Activated CD4-positive, alpha-beta T cell treated with anti-CD3 and anti-CD28 coated beads for 48 hours (primary cell): ENCODE measurements at places on chromosomes 7 and 10.

GRCh38 chr10:37865957-37866803 is 8.8 kb upstream of the ZNF248 start:
- DNase-seq: no peak

GRCh38 chr10:96280859-96281258 is 9.5 kb upstream of the BLNK start:
- DNase-seq: no peak

DNA sequence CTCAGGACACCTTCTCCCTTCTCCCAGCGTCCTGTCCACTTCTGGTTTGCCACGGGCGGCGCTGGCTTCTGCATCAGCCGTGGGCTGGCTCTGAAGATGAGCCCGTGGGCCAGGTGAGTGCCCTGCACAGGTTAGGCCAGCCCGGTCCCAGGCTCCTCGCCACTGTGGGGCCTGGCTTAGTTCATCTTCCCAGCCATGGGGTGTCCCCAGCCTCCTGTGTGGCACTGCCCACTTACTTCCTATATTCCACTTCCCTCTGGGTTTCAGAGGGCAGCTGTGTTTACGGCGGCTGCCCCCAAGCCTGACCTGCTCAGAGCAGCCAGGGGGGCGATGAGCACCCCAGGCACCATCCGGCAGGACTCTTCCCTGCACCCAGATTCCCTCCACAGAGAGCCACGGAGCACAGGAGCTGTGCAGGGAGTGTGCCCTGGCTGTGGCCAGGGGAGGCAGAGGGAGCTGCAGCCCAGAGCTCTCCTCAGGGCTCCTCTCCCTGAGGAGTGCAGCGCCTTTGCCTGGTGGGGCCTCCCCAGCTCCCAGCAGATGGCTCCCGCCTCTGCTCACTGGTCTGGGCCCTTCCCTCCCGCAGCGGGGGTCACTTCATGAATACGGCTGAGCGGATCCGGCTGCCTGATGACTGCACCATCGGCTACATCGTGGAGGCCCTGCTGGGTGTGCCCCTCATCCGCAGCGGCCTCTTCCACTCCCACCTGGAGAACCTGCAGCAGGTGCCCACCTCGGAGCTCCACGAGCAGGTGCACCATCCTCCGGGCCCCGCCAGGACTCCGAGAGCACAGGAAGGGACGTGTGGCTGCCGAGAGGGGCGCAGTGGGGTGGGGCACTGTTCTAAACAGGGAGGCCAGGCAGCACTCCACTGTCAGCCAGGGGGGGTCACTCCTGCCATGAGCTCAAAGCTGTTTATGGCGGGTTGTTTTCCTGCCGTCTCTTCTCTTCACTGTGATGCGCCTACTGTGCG is 6.4 kb downstream of the LFNG start:
- no peak for DNase-seq

- no peak for DNase-seq
These were observed 134.6 kb downstream of the GRM3 start for GRCh38 chr7:86778271-86778670.

DNA sequence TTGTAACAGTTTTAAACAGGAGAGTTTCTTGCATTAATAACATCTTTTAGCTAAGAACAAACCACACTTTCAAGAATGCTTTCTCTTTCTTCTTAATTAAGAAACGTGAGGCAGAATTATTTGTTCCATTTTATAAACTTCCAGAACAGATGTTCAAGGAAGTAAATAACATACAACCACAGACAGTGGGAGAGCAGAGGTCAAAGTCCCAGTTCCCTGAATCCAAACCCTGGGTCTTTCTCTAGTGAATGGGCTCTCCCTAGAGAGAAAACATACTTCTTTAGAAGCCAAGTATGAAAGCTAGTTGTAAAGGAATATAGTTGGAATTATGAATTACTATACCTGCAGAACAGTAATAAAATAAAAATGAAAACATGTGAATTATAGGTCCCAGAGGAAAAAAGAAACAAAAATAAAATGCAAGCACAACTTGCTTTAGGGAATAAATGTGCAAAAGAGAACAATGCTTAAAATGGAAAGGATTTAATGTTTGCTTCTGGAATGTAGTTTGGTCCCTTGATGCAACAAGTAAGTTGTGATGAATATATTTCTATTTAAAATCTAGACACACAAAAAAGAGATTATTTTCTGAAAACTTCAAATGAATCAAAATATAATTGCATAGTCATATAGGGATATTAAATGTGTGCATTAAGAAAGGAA is 6.0 kb downstream of the OR6B1 start:
- DNase-seq: no peak

- no peak for DNase-seq
These were observed 260.5 kb downstream of the GPAM start for GRCh38 chr10:111923032-111923431.

DNA sequence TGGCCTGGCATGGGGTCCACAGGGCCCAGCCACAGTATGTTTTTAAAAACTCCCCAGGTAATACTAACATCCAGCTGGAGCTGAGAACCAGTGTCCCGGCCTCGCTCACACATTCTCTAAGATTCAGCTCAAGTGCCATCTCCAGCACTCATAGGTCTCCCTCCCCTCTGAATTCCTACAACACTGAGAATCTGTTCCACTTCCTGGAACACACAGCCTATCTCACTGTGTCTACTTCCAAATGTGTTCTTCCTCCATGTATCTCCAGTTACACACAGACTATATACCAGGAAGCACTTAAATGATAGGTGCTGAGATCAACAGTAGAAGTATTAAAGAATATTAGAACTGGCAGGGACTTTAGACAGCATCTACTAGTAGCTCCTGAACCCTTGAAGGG is 10.7 kb downstream of the GOT1 start:
- DNase-seq: no peak

GRCh38 chr7:18177129-18177814 is 149.6 kb upstream of the PRPS1L1 start:
- DNase-seq: no peak

- no peak for DNase-seq
These were observed 761 bp downstream of the KCTD7 start for GRCh38 chr7:66629222-66630062.

DNA sequence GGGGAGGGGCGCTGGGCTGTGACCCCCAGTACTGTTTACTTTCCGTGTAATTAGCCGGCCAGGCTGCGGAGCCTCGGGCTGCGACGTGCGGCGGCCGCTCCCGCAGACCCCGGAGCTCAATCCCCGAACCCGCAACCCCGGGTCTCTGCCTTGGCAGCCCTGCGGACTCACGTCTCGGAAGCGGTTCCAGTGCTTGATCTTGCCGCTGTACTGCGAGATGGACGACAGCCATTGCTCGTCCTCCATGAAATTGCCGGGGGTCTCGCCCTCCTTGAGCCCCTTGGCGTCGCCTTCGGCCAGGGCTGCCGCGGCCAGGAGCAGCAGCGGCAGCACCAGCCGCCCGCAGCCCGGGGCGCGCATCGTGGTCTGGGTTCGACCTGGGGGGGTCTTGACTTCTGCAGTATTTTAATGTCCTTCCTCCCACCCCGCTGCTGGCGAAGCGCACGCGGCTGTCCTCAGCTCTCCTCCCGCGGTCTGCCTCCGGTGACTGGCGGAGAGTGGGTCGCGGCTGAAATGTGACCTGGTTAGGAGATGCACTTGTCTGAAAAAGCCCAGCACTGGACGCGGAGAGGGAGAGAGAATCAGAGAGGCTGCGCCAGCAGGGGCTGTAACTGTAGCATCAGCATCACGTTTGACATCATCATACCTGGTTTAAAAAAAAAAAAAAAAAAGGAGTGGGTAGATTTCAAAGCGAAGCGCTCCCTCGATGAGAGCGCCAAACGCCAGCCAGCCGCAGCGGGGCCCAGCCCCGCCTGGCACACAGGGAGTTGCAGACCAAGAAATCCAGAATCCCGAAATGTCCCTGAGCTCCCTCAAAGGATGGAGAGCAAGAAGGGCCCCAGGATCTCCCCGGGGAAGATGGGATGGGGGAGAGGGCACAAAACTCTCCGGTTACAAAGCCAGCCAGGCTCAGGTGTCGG is at the start of gene SPOCK2:
TSS of gene SPOCK2 (minus strand) at position 583 of the 920 bp plus-strand sequence. CDS start at position 360, 223 bp downstream.
- peak; percentile 76 for DNase-seq

GRCh38 chr10:34498821-34499220 is 316.3 kb downstream of the PARD3 start:
- no peak for DNase-seq

- no peak for DNase-seq
These were observed 75.9 kb downstream of the OAT start for GRCh38 chr10:124342821-124343170.

- DNase-seq: no peak
These were observed 17.9 kb upstream of the SUV39H2 start for GRCh38 chr10:14860791-14861190.

GRCh38 chr10:48744587-48744986 is 59.9 kb downstream of the WDFY4 start:
- DNase-seq: no peak
